ENCODE measurements at places on chromosomes 5 and 9. TPM values are rescaled to one million over a fixed set of nuclear protein-coding genes. Genes with fewer than 3 reads are reported as not detected.
A peak's percentile ranks its signal among the peaks of the same experiment; 100 is the strongest.

- no peak for DNase-seq
- no peak overlapping the region for H3K27ac ChIP-seq
- H3K4me3 ChIP-seq, result no peak overlapping the region
Observed at GRCh38 chr5:91824406-91824805, 441.3 kb upstream of the ARRDC3 start.

- H3K27ac ChIP-seq, result peak overlapping the region; percentile 76
- H3K4me3 ChIP-seq, result no peak overlapping the region
- no peaks in the 10 kb centered on the region for H3K27me3 ChIP-seq
- H3K4me1 ChIP-seq, result peaks cover 28% of the 10 kb centered on the region
- peaks cover 68% of the 10 kb centered on the region for H3K36me3 ChIP-seq
Observed at GRCh38 chr5:452978-453710, 10.2 kb downstream of the EXOC3 start.

DNA sequence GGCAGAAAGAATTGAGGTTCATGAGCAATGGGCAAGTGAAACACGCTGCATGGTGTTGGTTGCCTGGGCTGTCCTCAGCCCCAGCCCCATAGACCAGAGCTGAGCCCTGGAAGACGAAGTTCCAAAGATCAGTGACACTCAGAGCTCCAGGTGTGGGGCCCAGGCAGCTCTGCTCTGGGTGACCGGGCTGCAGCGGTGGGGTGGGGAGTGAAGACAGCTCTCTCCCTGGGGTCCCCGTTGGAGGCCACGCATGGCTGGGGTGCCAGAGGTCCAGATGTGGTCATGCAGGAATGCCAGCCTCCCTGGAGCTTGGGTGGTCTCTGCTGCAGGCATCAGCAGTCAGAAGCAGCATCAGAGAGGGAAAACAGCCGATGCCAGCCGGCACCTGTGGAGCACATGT lies 165.0 kb upstream of the ERCC6L2 start:
- H3K4me3 ChIP-seq, result no peak overlapping the region
- DNase-seq, result no peak
- H3K4me1 ChIP-seq, result no peaks in the 10 kb centered on the region
- no peaks in the 10 kb centered on the region for H3K27me3 ChIP-seq
- peaks cover 3% of the 10 kb centered on the region for H3K36me3 ChIP-seq

DNA sequence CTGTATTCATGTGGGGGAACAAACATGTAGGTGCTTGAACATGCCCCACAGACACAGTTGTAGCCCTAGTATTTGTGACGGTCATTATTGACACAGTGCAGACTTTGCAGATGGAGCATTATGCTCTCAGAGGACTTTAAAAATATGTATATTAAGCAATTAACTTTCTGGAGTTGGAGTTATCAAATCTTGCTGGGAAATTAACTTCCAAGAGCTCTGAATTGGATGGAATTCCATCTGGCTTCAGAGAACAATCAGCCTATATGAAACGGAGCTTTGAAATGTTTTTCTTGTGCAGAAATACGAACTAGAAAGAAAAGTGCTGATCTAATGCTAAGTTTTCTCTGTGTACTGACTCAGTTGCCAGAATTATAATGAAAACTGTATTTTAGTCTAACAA lies 50.9 kb upstream of the FSD1L start:
- no peak overlapping the region for H3K27ac ChIP-seq
- peaks cover 12% of the 10 kb centered on the region for H3K27me3 ChIP-seq
- H3K4me1 ChIP-seq, result no peaks in the 10 kb centered on the region
- DNase-seq, result no peak

- H3K27me3 ChIP-seq, result peaks cover 29% of the 10 kb centered on the region
- no peak overlapping the region for H3K27ac ChIP-seq
- DNase-seq, result peak; percentile 88
- peaks cover 4% of the 10 kb centered on the region for H3K4me1 ChIP-seq
- no peaks in the 10 kb centered on the region for H3K36me3 ChIP-seq
- H3K4me3 ChIP-seq, result no peak overlapping the region
Observed at GRCh38 chr5:135560858-135561257, 17.9 kb downstream of the CXCL14 start.

Gene MEGF10
- total RNA-seq, result not detected

DNA sequence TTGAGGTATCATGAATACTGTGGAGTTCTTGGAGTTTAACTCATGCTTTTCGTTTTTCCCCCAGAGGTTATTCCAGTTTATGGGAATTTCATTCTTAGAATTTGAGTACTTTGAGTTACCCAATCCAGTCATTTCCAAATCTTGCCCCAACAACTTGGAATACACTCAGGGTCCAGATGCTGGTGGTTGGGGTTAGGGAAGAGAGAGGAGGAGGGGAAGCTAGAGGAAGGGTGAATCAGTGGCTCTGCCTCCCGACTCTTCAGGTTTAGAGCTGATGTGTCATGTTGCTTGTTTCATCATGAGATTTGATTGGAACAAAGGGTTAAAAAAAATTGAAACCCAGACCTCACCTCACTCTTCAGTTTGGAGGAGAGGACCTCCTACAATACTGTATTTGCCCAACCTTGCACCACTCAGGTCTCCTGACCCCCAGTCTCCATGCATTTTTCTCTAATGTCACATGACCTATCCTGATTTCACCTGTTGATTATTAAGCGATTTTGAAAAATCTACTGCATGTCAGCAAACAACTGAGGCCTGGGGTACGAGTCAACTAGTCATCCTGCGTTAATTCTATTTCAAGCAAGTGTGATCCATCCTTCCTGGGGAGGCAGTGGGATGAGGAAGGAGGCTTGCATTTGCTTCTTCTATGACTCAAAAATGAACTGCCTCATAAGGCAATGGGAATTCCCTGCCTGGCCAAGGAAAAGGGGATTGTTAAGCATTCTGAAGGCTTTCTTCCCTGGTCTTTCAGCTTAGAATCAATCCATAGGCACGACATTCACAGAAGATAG lies 6.2 kb upstream of the SLC1A3 start:
- DNase-seq, result no peak
- H3K4me3 ChIP-seq, result no peak overlapping the region
- H3K4me1 ChIP-seq, result no peaks in the 10 kb centered on the region
- no peak overlapping the region for H3K27ac ChIP-seq
- peaks cover 23% of the 10 kb centered on the region for H3K27me3 ChIP-seq
- H3K36me3 ChIP-seq, result no peaks in the 10 kb centered on the region

Gene LHX3
- not detected for total RNA-seq

DNA sequence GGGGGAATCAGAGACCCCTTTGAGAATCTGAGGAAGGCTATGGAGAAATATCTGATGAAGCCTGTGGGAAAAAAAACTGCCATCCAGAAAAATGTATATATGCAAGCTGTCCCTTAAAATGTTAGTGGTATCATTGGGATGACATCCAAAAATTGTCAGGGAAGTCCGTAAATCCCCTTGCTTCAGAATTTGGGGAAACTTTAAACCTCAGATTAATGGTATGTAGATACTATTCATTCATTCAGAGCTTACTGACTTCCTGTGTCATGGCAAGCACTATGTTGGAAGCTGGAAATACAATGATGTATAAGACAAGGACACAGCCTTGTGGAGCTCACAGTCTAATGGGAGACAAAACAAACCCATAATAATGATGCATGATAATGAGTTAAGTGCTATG lies 10.9 kb upstream of the MOB3B start:
- no peak overlapping the region for H3K27ac ChIP-seq
- H3K4me3 ChIP-seq, result no peak overlapping the region
- no peaks in the 10 kb centered on the region for H3K4me1 ChIP-seq
- H3K36me3 ChIP-seq, result peaks cover 15% of the 10 kb centered on the region
- no peak for DNase-seq

Gene OLFM1
- total RNA-seq, result not detected

DNA sequence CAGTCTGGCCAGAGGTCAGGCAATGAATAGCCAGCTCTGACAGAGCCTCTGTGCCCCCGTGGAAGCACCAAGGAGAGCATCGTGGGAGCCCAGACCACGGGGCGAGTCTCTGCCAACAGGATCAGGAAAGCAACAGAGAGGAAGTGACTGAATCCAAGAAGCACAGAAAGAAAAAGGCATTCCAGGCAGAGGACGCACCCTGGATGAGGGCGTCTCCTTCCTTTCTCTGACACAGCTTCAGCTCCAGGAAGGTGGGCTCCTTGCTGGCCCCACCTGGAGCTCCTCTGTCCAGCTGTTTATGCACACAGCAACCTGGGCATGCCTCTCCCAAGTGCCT lies 16.6 kb downstream of the HK3 start:
- H3K4me1 ChIP-seq, result peaks cover 4% of the 10 kb centered on the region
- H3K27me3 ChIP-seq, result no peaks in the 10 kb centered on the region
- H3K36me3 ChIP-seq, result no peaks in the 10 kb centered on the region
- no peak overlapping the region for H3K27ac ChIP-seq
- DNase-seq, result no peak

DNA sequence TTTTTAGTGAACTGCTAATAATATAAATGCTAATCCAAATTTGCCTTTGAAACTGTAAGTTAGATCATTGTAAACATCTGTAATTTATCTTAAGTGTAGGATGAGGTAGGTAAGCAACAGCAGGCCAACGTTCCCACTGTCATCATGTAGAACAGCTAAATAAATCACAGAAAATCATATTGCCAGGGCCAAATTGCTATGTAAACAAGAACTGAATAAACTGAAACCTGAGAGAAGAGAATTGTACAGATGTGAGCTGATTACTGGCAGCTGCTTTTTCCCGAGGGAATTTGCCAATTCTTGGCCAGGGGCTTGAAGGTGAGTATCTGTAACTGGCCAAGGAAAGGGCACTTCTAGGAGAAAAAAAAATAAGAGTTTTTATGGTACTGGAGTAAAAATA lies 97.6 kb downstream of the CDH10 start:
- no peaks in the 10 kb centered on the region for H3K36me3 ChIP-seq
- no peak for DNase-seq
- no peak overlapping the region for H3K27ac ChIP-seq
- H3K4me3 ChIP-seq, result no peak overlapping the region
- no peaks in the 10 kb centered on the region for H3K27me3 ChIP-seq
- no peaks in the 10 kb centered on the region for H3K4me1 ChIP-seq
